Activated naive CD4-positive, alpha-beta T cell treated with anti-CD3 and anti-CD28 coated beads for 36 hours (primary cell): ENCODE measurements at places on chromosomes 4 and X.

DNA sequence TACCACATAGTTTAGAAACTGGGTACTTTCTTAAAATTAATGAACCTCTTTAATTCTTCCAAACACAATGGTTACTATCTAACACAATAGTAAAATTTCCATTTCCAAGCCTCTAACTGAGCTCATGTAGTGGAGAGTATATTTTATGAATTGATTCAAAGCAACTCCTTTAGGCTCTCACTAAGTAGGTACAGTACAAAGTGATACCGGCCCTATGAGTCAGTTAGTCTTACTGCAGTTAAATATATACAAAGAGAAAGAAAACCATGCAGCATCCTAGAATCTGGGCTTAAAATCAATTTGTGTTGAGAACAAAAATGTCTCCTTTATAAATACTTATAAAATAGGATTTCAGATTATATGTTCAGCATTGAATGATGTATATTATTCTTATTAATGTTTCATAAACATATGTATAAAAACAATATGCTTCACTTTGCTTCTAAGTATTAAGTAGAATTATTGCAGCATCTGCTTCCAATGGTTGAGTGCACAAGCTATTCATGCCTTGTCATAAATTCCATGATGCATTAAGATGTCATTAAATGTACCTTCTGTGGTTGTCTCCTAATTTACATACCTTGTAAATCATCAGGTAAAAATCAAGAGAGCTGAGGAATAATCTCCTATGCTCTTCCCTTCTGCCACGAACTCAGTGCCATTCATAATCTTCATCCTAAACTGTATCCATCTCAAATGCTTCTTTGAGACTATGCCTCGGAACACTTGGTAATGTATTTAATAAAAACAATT is 1037.8 kb downstream of the STPG2 start:
- no peak overlapping the region for H3K27ac ChIP-seq
- no peaks in the 10 kb centered on the region for H3K4me1 ChIP-seq
- no peak overlapping the region for H3K4me3 ChIP-seq

DNA sequence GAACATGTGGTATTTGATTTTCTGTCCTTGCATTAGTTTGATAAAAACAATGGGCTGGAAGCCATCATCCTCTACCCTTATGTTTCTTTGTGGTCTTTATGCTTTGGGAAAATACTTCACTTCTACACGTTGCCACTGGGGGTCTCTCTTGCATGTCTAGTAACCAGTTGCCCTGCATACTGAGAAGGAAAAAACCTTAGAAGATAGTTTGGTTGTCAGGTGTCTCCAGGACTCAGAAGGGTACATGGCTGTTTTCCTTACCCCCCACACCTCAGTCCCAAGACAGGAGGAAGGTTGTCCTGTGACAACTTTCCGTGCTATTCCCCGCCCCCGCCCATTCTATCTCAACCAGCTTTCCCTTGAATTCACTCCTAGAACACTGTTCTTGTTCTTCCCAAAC is 62.1 kb upstream of the LANCL3 start:
- no peaks in the 10 kb centered on the region for H3K4me1 ChIP-seq
- H3K36me3 ChIP-seq, result no peaks in the 10 kb centered on the region
- no peak overlapping the region for H3K4me3 ChIP-seq
- DNase-seq, result no peak
- no peak overlapping the region for H3K27ac ChIP-seq
- H3K27me3 ChIP-seq, result no peaks in the 10 kb centered on the region

DNA sequence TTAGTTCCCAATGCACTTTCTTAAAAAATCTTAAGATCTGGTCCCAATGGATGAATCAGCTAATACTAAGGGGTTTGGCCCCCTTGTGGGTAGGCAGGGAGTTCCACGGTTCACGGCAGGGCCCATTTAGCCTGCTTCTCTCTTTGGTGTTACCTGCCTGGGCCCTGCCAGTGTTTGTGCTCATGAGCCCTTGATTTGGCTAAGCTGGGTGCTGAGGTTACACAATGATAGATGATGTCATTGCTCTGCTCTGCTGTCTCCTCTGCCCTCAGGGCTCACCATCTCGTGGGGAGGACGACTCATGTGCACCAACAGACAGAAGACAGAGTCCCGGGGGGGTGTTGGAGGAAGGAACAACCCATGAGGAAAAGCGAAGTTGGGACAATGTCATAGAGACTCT is 24.4 kb downstream of the RTL5 start:
- peaks cover 7% of the 10 kb centered on the region for H3K4me1 ChIP-seq
- DNase-seq, result no peak

DNA sequence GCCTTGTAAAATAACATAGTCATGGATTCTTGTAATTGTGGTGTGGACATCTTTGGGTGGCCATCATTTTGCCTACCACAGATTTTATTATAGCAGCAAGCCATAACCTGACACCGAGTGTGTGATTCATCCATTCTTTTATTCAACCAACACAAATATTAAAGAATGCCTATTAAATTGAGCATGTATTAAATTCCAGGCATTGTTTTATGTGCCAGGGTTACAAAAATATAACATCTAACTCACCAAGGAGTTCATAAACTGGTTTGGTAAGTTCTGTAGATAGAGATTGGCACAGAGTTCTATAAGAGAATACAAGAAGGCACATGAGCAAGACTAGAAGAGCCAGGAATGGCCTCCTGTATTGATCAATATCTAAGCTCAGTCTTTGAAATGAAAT is 18.0 kb downstream of the NBDY start:
- no peak overlapping the region for H3K4me3 ChIP-seq
- no peak for DNase-seq
- peaks cover 51% of the 10 kb centered on the region for H3K4me1 ChIP-seq
- H3K27ac ChIP-seq, result no peak overlapping the region
- no peaks in the 10 kb centered on the region for H3K27me3 ChIP-seq
- H3K36me3 ChIP-seq, result peaks cover 5% of the 10 kb centered on the region

- H3K36me3 ChIP-seq, result no peaks in the 10 kb centered on the region
- H3K27ac ChIP-seq, result no peak overlapping the region
- DNase-seq, result no peak
- no peaks in the 10 kb centered on the region for H3K4me1 ChIP-seq
- H3K27me3 ChIP-seq, result no peaks in the 10 kb centered on the region
- H3K4me3 ChIP-seq, result no peak overlapping the region
These were observed 32.8 kb upstream of the GLRB start for GRCh38 chr4:157043131-157043530.

DNA sequence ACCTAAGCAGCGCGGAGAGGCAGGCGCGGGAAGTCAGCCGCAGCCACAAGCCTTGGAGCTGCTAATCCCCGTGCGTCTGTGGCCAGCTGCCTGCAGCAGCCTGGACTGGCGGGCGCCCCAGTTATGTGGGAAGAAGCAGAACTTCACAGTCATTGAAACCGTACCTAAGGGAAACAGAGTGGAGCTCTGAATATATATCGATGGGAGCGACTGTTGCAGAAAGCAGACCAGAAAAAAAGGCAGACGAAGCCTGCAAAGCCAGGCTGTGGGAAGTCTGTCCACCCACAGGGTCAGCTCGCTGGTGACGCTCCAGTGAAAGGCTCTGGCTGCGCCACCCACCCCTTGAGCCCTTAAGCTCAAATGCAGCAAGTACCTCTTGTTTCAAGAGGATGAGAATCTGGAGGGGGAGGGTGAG is 24.7 kb downstream of the KCNE5 start:
- H3K4me1 ChIP-seq, result no peaks in the 10 kb centered on the region
- H3K27me3 ChIP-seq, result peaks cover 19% of the 10 kb centered on the region
- no peak overlapping the region for H3K4me3 ChIP-seq
- no peak overlapping the region for H3K27ac ChIP-seq
- no peaks in the 10 kb centered on the region for H3K36me3 ChIP-seq
- DNase-seq, result no peak

DNA sequence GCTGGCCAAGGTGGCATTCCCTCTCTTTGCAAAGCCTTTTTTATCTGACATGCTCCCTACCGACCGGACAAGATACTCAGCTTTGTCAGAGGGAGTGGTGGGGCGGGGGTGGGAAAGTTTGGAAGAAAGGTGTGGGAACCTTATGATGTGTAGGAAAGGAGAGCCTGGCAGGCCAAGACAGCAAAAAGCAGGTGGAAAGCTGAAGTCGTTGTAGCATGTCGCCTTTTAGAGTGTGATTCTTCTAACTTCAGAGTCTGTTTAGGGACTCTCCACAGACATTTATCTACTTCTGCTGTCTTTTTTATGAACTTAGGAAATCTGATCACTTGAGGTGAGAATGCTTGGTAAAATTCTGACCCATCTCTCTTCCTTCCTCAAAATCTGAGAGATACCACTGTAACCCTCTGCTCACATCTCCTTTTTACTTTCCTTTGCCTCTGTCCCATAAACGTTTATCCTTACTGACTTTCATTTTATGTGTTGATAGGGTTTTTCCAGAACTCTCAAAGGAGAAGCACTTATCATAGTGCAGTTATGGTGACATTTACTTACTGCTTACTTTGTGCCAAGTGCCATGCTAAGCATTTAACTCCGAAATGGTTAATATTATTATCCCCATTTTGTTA is 8.2 kb upstream of the RUFY3 start:
- peak overlapping the region; percentile 15 for H3K27ac ChIP-seq
- H3K4me3 ChIP-seq, result peak overlapping the region; percentile 37
- H3K27me3 ChIP-seq, result no peaks in the 10 kb centered on the region
- no peaks in the 10 kb centered on the region for H3K36me3 ChIP-seq
- no peak for DNase-seq

- DNase-seq, result peak; percentile 62
- no peaks in the 10 kb centered on the region for H3K4me1 ChIP-seq
- H3K27ac ChIP-seq, result no peak overlapping the region
These were observed 27.3 kb upstream of the JADE1 start for GRCh38 chr4:128782076-128782715.

GRCh38 chr4:6561173-6561516 is 13.8 kb upstream of the MAN2B2 start:
- H3K4me3 ChIP-seq, result no peak overlapping the region
- H3K27ac ChIP-seq, result no peak overlapping the region
- H3K4me1 ChIP-seq, result peaks cover 13% of the 10 kb centered on the region
- DNase-seq, result no peak
- peaks cover 52% of the 10 kb centered on the region for H3K27me3 ChIP-seq

GRCh38 chr4:73868206-73869129 is 725 bp upstream of the CXCL1 start:
- H3K4me1 ChIP-seq, result peaks cover 3% of the 10 kb centered on the region
- DNase-seq, result no peak
- H3K36me3 ChIP-seq, result no peaks in the 10 kb centered on the region
- no peak overlapping the region for H3K4me3 ChIP-seq
- H3K27ac ChIP-seq, result no peak overlapping the region
- H3K27me3 ChIP-seq, result peaks cover 30% of the 10 kb centered on the region

DNA sequence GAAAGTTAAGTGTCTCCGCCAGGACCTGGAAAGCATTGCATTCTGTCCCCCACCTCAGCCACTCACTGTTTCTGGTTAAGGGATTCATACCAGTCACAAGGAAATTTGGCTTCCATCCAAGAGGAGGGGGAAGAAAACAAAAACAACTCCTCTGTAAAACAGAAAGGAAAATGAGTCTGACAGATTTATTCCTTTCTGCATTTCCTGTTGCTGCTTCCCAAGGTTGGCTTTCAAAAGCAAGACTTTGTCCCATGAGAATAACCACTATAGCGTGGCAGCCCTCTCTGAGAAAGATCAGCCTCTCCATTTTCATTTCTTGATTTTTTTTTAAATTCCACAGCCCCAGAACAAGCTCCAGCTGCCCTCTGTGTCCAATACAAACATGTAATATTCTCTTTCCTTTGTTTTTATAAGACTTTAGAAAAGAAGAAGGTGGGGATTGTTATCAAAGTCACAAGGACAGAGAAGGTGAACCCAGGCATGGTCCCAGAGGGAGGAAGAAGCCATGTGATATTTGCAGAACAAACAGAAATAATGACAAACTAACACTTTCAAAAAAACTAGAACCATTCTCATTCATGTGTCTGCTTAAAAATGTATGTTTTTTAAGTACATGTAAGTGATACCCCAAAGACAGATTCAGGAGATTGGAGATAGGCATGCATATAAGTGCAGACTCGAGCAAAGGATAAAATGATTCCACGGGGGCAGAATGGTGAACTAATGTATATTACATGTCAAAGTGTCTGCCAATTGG is 90.7 kb upstream of the DCLK2 start:
- peaks cover 2% of the 10 kb centered on the region for H3K4me1 ChIP-seq
- H3K27ac ChIP-seq, result no peak overlapping the region
- no peak for DNase-seq
- H3K4me3 ChIP-seq, result no peak overlapping the region

DNA sequence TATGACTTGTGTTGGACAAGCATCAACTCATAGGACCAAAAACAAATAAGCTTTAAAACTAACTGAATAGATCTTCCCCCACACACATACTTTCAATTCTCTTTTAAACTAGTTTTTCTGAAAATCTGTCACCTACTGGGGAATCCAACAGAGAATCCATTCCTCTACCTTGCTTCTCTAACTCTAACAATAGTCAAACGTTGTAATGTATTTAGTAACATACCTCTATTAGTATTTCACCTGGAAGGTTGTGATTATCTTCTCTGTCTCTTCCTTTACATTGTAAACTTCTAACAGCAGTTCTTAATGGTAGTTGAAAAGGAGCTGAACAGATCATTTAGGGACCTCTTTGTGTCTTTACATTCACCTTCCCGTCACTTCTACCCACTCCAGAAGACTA is 337.1 kb upstream of the FAM241A start:
- no peaks in the 10 kb centered on the region for H3K4me1 ChIP-seq
- DNase-seq, result no peak
- no peak overlapping the region for H3K4me3 ChIP-seq
- H3K27me3 ChIP-seq, result no peaks in the 10 kb centered on the region
- H3K27ac ChIP-seq, result no peak overlapping the region
- no peaks in the 10 kb centered on the region for H3K36me3 ChIP-seq

- peaks cover 5% of the 10 kb centered on the region for H3K27me3 ChIP-seq
- peaks cover 32% of the 10 kb centered on the region for H3K36me3 ChIP-seq
- DNase-seq, result peak; percentile 31
- H3K4me1 ChIP-seq, result peaks cover 39% of the 10 kb centered on the region
- no peak overlapping the region for H3K4me3 ChIP-seq
These were observed 50.0 kb downstream of the CCNI start for GRCh38 chr4:77025643-77026321.

GRCh38 chrX:138708268-138708667 is 3.2 kb downstream of the FGF13 start:
- no peaks in the 10 kb centered on the region for H3K36me3 ChIP-seq
- no peak overlapping the region for H3K27ac ChIP-seq
- peaks cover 30% of the 10 kb centered on the region for H3K27me3 ChIP-seq
- H3K4me1 ChIP-seq, result peaks cover 2% of the 10 kb centered on the region

GRCh38 chr4:80229128-80229527 is 31.8 kb downstream of the PRDM8 start:
- no peaks in the 10 kb centered on the region for H3K4me1 ChIP-seq
- H3K36me3 ChIP-seq, result no peaks in the 10 kb centered on the region
- DNase-seq, result no peak
- no peak overlapping the region for H3K4me3 ChIP-seq
- peaks cover 9% of the 10 kb centered on the region for H3K27me3 ChIP-seq
